ENCODE measurements at places on chromosomes 13 and 19.

GRCh38 chr13:95494082-95494681, 58.3 kb upstream of the CLDN10 start:
- no peak for DNase-seq
- H3K36me3 ChIP-seq, result no peaks in the 10 kb centered on the region
- H3K4me3 ChIP-seq, result no peak overlapping the region
- H3K27me3 ChIP-seq, result peaks cover 13% of the 10 kb centered on the region

DNA sequence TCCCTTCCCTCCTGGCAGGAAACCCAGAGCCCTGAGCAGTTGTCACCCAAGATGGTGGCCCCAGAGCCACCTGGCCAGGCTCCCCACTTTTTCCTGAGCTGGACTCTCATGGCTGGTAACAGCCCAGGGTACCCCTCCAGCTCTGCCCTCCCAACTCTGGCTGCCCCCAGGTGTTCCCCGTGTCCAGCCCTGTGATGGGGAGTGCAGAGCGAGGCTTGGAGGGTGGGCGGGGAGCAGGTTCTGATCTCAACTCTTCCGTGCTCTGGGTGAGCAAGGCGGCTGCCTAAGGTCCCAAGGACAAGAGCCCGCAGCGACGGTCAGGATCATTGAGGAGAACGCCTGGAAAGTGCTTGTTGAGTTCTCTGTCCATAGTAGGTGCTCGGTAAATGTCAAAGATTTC, 54.7 kb upstream of the GAS6 start:
- no peak overlapping the region for H3K4me3 ChIP-seq
- DNase-seq, result no peak
- H3K4me1 ChIP-seq, result no peaks in the 10 kb centered on the region
- H3K27me3 ChIP-seq, result peaks cover 6% of the 10 kb centered on the region

- no peaks in the 10 kb centered on the region for H3K36me3 ChIP-seq
- no peak for DNase-seq
- no peak overlapping the region for H3K4me3 ChIP-seq
- peaks cover 14% of the 10 kb centered on the region for H3K4me1 ChIP-seq
- H3K27ac ChIP-seq, result no peak overlapping the region
Measured at GRCh38 chr19:32573492-32573794, 7.5 kb upstream of the PDCD5 start.

GRCh38 chr19:50427997-50428425, 4.7 kb upstream of the MYBPC2 start:
- H3K36me3 ChIP-seq, result no peaks in the 10 kb centered on the region
- no peak overlapping the region for H3K27ac ChIP-seq
- H3K4me3 ChIP-seq, result peak overlapping the region; percentile 45
- H3K4me1 ChIP-seq, result peaks cover 12% of the 10 kb centered on the region

DNA sequence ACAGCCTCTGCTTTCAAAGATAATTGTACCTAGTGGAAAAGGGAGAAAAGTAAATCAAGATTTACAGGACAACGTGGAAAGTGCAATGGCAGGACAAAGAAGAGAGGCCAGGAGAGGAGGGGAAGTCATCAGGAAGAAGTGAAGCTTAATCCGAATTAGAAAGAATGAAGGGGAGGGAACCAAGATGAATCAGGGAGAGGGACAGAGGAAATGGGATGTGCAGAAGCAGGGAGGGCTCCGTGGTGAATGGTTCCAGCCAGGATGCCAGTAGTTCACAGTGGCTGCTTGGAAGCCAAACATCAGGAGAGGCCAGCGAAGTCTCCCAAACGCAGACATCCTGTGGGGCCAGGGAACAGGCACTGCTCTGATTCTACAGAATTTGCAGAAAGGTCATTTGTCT, 144.4 kb downstream of the LIG4 start:
- H3K36me3 ChIP-seq, result no peaks in the 10 kb centered on the region
- H3K4me3 ChIP-seq, result no peak overlapping the region
- no peaks in the 10 kb centered on the region for H3K27me3 ChIP-seq
- no peaks in the 10 kb centered on the region for H3K4me1 ChIP-seq

DNA sequence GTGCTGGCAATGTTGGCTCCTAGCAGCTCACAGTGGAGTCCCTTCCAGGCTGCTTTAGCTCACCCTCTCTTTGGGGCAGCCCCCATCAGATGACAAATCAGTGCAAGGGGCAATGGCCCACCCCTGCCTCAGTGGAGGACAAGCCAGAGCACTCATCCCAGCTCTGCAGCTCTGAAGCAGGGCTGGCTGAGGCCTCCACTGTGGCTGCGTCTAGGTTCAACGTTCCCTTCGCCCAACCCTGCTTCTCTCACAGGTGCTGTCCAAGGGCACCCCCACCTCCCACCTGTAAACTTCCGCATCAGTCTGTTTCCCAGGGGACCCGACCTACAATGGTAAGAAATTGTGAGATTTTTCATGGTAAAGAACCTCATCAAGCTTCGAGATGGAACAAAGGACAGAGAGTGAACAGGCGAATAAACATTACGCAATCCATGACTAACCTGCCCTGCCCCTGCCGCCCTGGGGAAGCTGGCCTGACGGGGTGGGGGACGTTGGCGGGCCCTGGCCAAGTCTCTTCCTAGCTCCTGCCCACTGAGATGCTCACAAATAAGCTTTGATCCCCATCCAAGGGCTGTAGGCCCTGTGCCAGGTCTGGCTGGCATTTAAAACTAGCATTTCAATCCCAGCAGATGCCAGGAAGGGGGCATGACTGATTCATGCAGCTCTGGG, 40.5 kb downstream of the DZIP1 start:
- H3K27ac ChIP-seq, result no peak overlapping the region
- H3K4me1 ChIP-seq, result no peaks in the 10 kb centered on the region
- H3K27me3 ChIP-seq, result peaks cover 5% of the 10 kb centered on the region
- H3K4me3 ChIP-seq, result no peak overlapping the region

DNA sequence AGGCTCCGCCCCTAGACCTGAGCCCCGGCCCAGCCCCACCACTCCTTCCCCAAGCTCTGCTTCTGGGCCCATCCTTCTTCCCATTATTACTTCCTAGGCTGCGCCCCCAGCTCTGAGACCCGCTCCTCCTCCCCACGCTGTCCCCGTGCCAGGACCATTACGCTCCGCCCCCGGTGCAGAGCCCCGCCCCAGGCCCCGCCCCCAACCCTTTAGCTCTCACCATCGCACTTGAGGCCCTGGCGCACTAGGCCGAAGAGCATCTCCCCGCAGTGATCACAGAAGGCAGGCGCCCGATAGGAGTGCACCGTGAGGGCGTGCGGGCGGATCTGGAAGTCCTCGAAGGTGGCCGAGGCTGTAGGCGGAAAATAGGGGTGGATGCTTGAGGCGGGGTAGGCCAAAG, 6.2 kb downstream of the PRKD2 start:
- H3K4me3 ChIP-seq, result no peak overlapping the region
- peaks cover 21% of the 10 kb centered on the region for H3K36me3 ChIP-seq
- H3K27ac ChIP-seq, result no peak overlapping the region
- no peaks in the 10 kb centered on the region for H3K27me3 ChIP-seq

DNA sequence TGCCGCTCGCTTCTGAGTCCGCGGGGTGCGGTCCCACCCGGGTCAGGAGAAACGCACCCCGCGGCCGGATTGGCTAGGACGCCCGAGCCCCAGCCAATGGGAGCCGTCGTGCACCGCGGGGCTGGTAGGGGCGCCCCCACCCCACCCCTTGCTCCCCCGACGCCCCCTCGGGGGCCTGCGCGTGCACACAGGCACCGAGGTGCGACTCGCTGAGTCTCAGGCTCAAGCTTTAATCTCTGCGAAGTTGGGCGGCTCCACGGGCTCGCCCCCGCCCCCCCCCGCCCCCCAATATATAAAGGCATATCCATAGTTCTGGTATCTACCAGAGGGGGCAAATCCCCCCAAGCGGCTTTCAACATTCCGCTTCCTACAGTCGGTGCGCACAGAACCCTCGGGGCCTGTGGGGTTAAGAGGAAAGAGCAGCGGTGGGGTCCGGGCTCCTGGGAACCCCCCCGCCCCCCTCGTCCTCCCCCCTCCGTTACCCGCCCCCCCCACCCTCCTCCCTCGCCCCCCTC, at the start of gene COX6B2:
Gene COX6B2, minus strand, starts transcription at position 22 of the 515 bp plus-strand sequence. CDS start 198 bp downstream, outside the sequence.
- peaks cover 44% of the 10 kb centered on the region for H3K27me3 ChIP-seq
- peaks cover 26% of the 10 kb centered on the region for H3K4me1 ChIP-seq
- no peak within 1 kb of the TSS for H3K27ac ChIP-seq
- DNase-seq, result no peak
- peak within 1 kb of the TSS; percentile 82 for H3K4me3 ChIP-seq

GRCh38 chr19:16018801-16019551, 57.3 kb upstream of the TPM4 start:
- no peak overlapping the region for H3K27ac ChIP-seq
- H3K27me3 ChIP-seq, result no peaks in the 10 kb centered on the region
- no peak overlapping the region for H3K4me3 ChIP-seq
- no peaks in the 10 kb centered on the region for H3K36me3 ChIP-seq
- DNase-seq, result no peak

GRCh38 chr19:1066251-1066747, 668 bp upstream of the ARHGAP45 start:
- peaks cover 15% of the 10 kb centered on the region for H3K4me1 ChIP-seq
- peaks cover 10% of the 10 kb centered on the region for H3K36me3 ChIP-seq
- DNase-seq, result no peak
- peak overlapping the region; percentile 66 for H3K4me3 ChIP-seq
- H3K27me3 ChIP-seq, result no peaks in the 10 kb centered on the region
- H3K27ac ChIP-seq, result peak overlapping the region; percentile 8

DNA sequence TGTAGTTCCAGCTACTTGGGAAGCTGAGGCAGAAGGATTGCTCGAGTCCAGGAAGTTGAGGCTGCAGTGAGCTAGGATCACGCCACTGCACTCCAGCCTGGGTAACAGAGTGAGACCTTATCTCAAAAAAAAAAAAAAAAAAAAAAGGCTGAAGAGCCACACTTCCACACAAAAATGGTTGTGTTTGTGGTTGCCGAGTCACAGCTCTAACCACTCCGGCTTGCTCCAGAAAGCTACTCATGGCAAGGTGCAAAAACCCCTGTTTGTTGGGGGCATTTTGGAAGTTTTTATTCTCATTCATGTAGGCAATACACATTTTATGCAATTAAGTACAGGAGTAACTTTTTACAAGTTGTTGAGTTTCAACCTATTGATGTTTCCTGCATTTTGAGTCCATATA, 93.5 kb downstream of the INSR start:
- peaks cover 18% of the 10 kb centered on the region for H3K4me1 ChIP-seq
- H3K4me3 ChIP-seq, result no peak overlapping the region
- DNase-seq, result no peak
- no peak overlapping the region for H3K27ac ChIP-seq
- H3K27me3 ChIP-seq, result peaks cover 30% of the 10 kb centered on the region

- H3K4me3 ChIP-seq, result no peak overlapping the region
- no peak for DNase-seq
- H3K27me3 ChIP-seq, result no peaks in the 10 kb centered on the region
- no peaks in the 10 kb centered on the region for H3K4me1 ChIP-seq
Measured at GRCh38 chr19:16670291-16670690, 9.4 kb downstream of the TMEM38A start.

GRCh38 chr19:50500060-50500752, 10.8 kb downstream of the JOSD2 start:
- H3K4me3 ChIP-seq, result no peak overlapping the region
- H3K27ac ChIP-seq, result no peak overlapping the region
- no peaks in the 10 kb centered on the region for H3K4me1 ChIP-seq
- no peaks in the 10 kb centered on the region for H3K27me3 ChIP-seq

- DNase-seq, result no peak
- H3K4me3 ChIP-seq, result no peak overlapping the region
- H3K27me3 ChIP-seq, result no peaks in the 10 kb centered on the region
- peaks cover 36% of the 10 kb centered on the region for H3K4me1 ChIP-seq
Measured at GRCh38 chr13:24282256-24282655, 27.1 kb upstream of the C1QTNF9 start.

GRCh38 chr13:100063333-100063732, 25.6 kb upstream of the PCCA start:
- no peaks in the 10 kb centered on the region for H3K4me1 ChIP-seq
- peaks cover 9% of the 10 kb centered on the region for H3K27me3 ChIP-seq
- peaks cover 1% of the 10 kb centered on the region for H3K36me3 ChIP-seq
- DNase-seq, result no peak

DNA sequence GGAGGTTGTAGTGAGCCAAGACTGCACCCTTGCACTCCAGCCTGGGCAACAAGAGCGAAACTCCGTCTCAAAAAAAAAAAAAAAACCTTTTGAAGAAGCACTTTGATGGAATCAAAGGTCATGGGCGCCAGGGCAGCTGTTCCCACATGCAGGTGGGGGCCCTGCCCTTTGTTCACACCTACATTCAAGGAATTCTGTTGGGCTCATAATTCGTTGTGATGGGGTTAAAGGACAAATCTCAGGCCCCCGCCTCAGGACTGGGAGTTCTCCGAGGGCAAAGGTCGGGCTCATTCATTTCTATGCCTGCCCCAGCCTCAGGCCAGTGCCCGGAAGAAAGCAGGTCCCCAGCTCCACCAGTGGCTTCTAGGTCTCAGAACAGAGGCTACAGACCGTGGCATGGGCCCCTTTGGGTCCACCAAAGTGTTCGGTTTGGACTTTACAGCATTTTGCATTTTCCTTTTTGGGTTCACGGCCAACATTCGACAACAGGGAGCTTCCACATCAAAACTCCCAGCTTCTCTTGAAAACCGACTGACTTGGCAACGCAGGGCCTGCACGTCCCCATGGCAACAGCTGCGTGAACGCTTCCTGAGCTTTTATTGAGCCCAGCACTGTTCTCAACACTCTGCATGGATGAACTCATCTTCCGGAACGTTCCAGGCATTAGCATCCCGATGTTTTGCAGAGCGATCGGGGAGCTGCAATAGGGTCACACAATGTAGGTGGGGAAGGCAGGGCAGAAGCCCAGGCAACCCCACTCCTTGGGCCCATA, 10.1 kb upstream of the GTF2F1 start:
- no peak overlapping the region for H3K4me3 ChIP-seq
- no peaks in the 10 kb centered on the region for H3K4me1 ChIP-seq
- peaks cover 3% of the 10 kb centered on the region for H3K27me3 ChIP-seq
- no peak overlapping the region for H3K27ac ChIP-seq
- H3K36me3 ChIP-seq, result no peaks in the 10 kb centered on the region

DNA sequence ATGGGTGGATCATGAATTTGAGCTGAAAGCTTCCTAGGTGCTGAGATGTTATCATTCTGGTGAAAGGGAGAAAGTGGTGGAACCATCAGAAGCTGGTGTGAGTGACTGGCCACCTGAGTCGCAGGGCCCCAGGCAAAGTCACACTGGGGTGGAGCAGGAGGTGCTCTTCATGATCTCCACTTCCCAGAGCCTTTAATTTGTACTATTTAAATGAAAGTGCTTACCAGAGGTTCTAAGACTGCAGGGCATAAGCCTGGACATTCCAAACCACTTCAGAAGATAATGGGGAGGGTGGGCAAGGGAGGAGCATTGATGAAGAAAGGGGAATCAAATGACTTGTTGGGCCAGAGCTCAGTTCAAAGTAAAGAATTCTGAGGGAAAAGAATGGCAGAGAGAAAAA, 156.1 kb downstream of the RGCC start:
- no peak overlapping the region for H3K4me3 ChIP-seq
- no peaks in the 10 kb centered on the region for H3K27me3 ChIP-seq
- H3K36me3 ChIP-seq, result peaks cover 15% of the 10 kb centered on the region
- H3K4me1 ChIP-seq, result no peaks in the 10 kb centered on the region
- no peak for DNase-seq
- H3K27ac ChIP-seq, result no peak overlapping the region

GRCh38 chr19:39740395-39740794, 2.6 kb upstream of the CLC start:
- peaks cover 47% of the 10 kb centered on the region for H3K4me1 ChIP-seq
- H3K27me3 ChIP-seq, result peaks cover 6% of the 10 kb centered on the region
- DNase-seq, result no peak
- peaks cover 4% of the 10 kb centered on the region for H3K36me3 ChIP-seq

GRCh38 chr13:69291292-69291906, 816.2 kb upstream of the ATXN8OS start:
- no peak for DNase-seq
- no peaks in the 10 kb centered on the region for H3K4me1 ChIP-seq
- H3K36me3 ChIP-seq, result no peaks in the 10 kb centered on the region
- no peak overlapping the region for H3K4me3 ChIP-seq
